ENCODE measurements at places on chromosomes 7 and 10. TPM values are rescaled to one million over a fixed set of nuclear protein-coding genes. Genes with fewer than 3 reads are reported as not detected.

GRCh38 chr10:34254596-34254995 is 560.5 kb downstream of the PARD3 start:
- H3K27me3 ChIP-seq, result peaks cover 5% of the 10 kb centered on the region
- no peaks in the 10 kb centered on the region for H3K36me3 ChIP-seq
- no peak overlapping the region for H3K4me3 ChIP-seq
- DNase-seq, result peak; percentile 54
- H3K4me1 ChIP-seq, result no peaks in the 10 kb centered on the region

- peaks cover 36% of the 10 kb centered on the region for H3K4me1 ChIP-seq
- no peak overlapping the region for H3K27ac ChIP-seq
- H3K36me3 ChIP-seq, result peaks cover 5% of the 10 kb centered on the region
- no peak for DNase-seq
These were observed 109.1 kb downstream of the SRPK2 start for GRCh38 chr7:105279688-105280007.

GRCh38 chr7:131900785-131901287 is 344.4 kb upstream of the PODXL start:
- H3K4me3 ChIP-seq, result no peak overlapping the region
- H3K4me1 ChIP-seq, result peaks cover 2% of the 10 kb centered on the region
- peaks cover 4% of the 10 kb centered on the region for H3K27me3 ChIP-seq

DNA sequence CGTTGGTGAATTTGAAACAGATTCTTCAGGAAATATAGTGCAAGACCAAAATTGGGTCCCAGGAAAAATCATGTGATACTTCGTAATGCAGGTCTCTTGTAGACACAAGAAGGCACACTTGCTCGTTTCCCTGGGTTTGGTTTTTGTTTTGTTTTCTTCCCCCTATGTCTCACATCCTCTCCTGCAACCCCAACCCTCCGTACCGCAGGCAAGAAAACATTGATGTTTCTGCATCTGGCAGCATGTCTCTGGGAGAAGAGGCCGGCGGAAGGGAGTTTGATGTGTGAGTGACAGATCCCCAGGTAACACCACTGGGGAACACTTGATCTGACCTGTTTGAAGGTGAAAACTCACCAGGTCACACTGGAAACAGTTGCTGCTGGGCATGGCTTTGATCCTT is 718.5 kb downstream of the AUTS2 start:
- H3K27ac ChIP-seq, result no peak overlapping the region
- peak; percentile 36 for DNase-seq
- no peak overlapping the region for H3K4me3 ChIP-seq
- H3K27me3 ChIP-seq, result no peaks in the 10 kb centered on the region
- no peaks in the 10 kb centered on the region for H3K36me3 ChIP-seq

DNA sequence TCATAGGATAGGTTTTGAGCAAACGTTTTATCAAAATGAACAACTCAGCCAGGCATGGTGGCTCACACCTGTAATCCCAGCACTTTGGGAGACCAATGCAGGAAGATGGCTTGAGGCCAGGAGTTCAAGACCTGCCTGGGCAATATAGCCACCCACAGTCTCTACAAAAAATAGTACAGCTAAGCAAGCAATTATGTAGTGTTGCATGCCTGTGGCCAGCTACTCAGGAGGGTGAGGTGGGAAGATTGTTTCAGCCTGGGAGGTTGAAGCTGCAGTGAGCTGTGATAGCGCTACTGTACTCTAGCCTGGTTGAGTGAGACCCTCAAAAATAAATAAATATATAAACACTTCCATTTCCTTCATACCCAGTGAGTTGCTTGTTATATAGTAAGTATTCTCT is 67.1 kb downstream of the LSMEM1 start:
- no peaks in the 10 kb centered on the region for H3K36me3 ChIP-seq
- no peak overlapping the region for H3K4me3 ChIP-seq
- peaks cover 17% of the 10 kb centered on the region for H3K27me3 ChIP-seq
- no peak overlapping the region for H3K27ac ChIP-seq
- DNase-seq, result no peak

- no peak for DNase-seq
- peaks cover 29% of the 10 kb centered on the region for H3K4me1 ChIP-seq
- H3K4me3 ChIP-seq, result peak overlapping the region; percentile 12
- H3K27ac ChIP-seq, result no peak overlapping the region
- no peaks in the 10 kb centered on the region for H3K36me3 ChIP-seq
These were observed 2.4 kb downstream of the HOXA3 start for GRCh38 chr7:27149842-27150567.

DNA sequence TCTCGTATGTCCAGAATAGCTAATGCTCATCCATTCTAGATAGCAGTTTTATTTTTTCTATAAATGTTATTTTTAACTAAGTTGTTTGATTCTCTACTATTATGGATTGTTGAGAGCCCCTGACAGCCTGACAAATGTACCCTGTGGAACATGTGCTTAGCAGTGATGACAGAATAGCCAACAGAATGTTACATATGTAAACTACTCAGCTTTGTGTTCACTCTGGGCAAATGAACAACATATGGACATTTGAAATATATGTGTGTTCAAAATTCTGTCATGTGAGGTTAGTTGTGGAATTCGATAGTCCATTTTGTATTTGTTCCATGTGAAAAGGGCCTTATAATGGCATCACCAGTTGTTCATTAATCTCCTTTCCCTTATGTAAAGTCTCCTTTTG is 199.7 kb downstream of the EXOC4 start:
- peaks cover 6% of the 10 kb centered on the region for H3K4me1 ChIP-seq
- H3K36me3 ChIP-seq, result peaks cover 4% of the 10 kb centered on the region

- H3K4me1 ChIP-seq, result no peaks in the 10 kb centered on the region
- no peak overlapping the region for H3K4me3 ChIP-seq
- H3K27ac ChIP-seq, result no peak overlapping the region
- H3K27me3 ChIP-seq, result peaks cover 8% of the 10 kb centered on the region
- no peak for DNase-seq
- no peaks in the 10 kb centered on the region for H3K36me3 ChIP-seq
These were observed 13.2 kb upstream of the SCIN start for GRCh38 chr7:12557282-12557681.

GRCh38 chr10:34696423-34696822 is 118.7 kb downstream of the PARD3 start:
- no peak for DNase-seq
- no peak overlapping the region for H3K27ac ChIP-seq
- peaks cover 8% of the 10 kb centered on the region for H3K4me1 ChIP-seq
- no peak overlapping the region for H3K4me3 ChIP-seq
- no peaks in the 10 kb centered on the region for H3K36me3 ChIP-seq
- peaks cover 12% of the 10 kb centered on the region for H3K27me3 ChIP-seq

GRCh38 chr7:151936207-151936606 is 20.0 kb upstream of the GALNTL5 start:
- H3K27me3 ChIP-seq, result no peaks in the 10 kb centered on the region
- peak overlapping the region; percentile 43 for H3K4me3 ChIP-seq
- peaks cover 23% of the 10 kb centered on the region for H3K4me1 ChIP-seq

Gene C1GALT1
- 35.3 TPM for total RNA-seq

Gene CUZD1
- 1.7 TPM for total RNA-seq

Gene TAS2R41
- not detected for total RNA-seq

Gene SEMA4G
- 0.84 TPM for total RNA-seq

Gene NSMCE4A
- total RNA-seq, result 56.3 TPM

Gene CFAP70
- 0.71 TPM for total RNA-seq

Gene WEE2
- not detected for total RNA-seq
